Dermis microvascular lymphatic vessel endothelial cell (primary cell): ENCODE measurements at places on chromosomes 3 and 15. TPM values are rescaled to one million over a fixed set of nuclear protein-coding genes. Genes with fewer than 3 reads are reported as not detected.

The BCHE gene
- total RNA-seq, result 15.4 and 24.3 TPM in 2 replicates

The C3orf22 gene
- total RNA-seq, result not detected in 2 replicates

The PGBD4 gene
- total RNA-seq, result 0.64 and 1.1 TPM in 2 replicates

The CFAP100 gene
- not detected in 2 replicates for total RNA-seq

The PLA2G4D gene
- not detected in 2 replicates for total RNA-seq

The MYEF2 gene
- total RNA-seq, result 7.3 and 8.6 TPM in 2 replicates

The XXYLT1 gene
- total RNA-seq, result 19.0 and 26.9 TPM in 2 replicates

The CA12 gene
- 0.13 and 0.38 TPM in 2 replicates for total RNA-seq

The KIF7 gene
- 0.64 and 1.0 TPM in 2 replicates for total RNA-seq

The FES gene
- 52.5 and 55.7 TPM in 2 replicates for total RNA-seq

The APPL1 gene
- total RNA-seq, result 40.2 and 45.1 TPM in 2 replicates

The MCTP2 gene
- total RNA-seq, result 6.8 and 7.0 TPM in 2 replicates

The CFAP20DC gene
- 0.77 and 0.89 TPM in 2 replicates for total RNA-seq

The EPHB3 gene
- total RNA-seq, result 0.13 and 0.25 TPM in 2 replicates

The GHSR gene
- total RNA-seq, result not detected in 2 replicates

The SPINK8 gene
- total RNA-seq, result not detected in 2 replicates

The SAMMSON gene
- total RNA-seq, result not detected in 2 replicates

The TAGLN3 gene
- total RNA-seq, result not detected in 2 replicates

The CISH gene
- total RNA-seq, result 0.13 and 0.38 TPM in 2 replicates

The ZIC1 gene
- not detected in 2 replicates for total RNA-seq

The SEC61A1 gene
- 171 and 257 TPM in 2 replicates for total RNA-seq

The SLC27A2 gene
- 3.6 and 3.7 TPM in 2 replicates for total RNA-seq

The SNTN gene
- total RNA-seq, result not detected in 2 replicates

The GOLGA8N gene
- 0.39 and 1.0 TPM in 2 replicates for total RNA-seq

The SUCNR1 gene
- total RNA-seq, result not detected in 2 replicates

The FOXB1 gene
- not detected in 2 replicates for total RNA-seq

The GOLGA8G gene
- total RNA-seq, result not detected in 2 replicates

The SEMA3G gene
- 23.0 and 35.9 TPM in 2 replicates for total RNA-seq

The SLC26A6 gene
- total RNA-seq, result 11.0 and 12.5 TPM in 2 replicates

The CLRN1 gene
- not detected in 2 replicates for total RNA-seq

The ISL2 gene
- 0.63 and 0.90 TPM in 2 replicates for total RNA-seq

The PATL2 gene
- under 0.01 and 0.13 TPM in 2 replicates for total RNA-seq

The CIB1 gene
- total RNA-seq, result 40.1 and 47.3 TPM in 2 replicates

The PLAAT1 gene
- total RNA-seq, result 0.39 and 0.89 TPM in 2 replicates

The NPAP1 gene
- not detected in 2 replicates for total RNA-seq

The C15orf62 gene
- 0.13 and 0.39 TPM in 2 replicates for total RNA-seq

The FAM107A gene
- total RNA-seq, result 0.76 and 1.2 TPM in 2 replicates

The PPP1R14D gene
- not detected in 2 replicates for total RNA-seq

The AMIGO3 gene
- total RNA-seq, result not detected in 2 replicates

The STAC gene
- total RNA-seq, result 0.63 and 2.1 TPM in 2 replicates

The COL8A1 gene
- 98.6 and 175 TPM in 2 replicates for total RNA-seq

The ADAM10 gene
- 147 and 194 TPM in 2 replicates for total RNA-seq

The SLC2A2 gene
- total RNA-seq, result not detected in 2 replicates

The TOP2B gene
- total RNA-seq, result 60.1 and 68.4 TPM in 2 replicates

The UACA gene
- 125 and 203 TPM in 2 replicates for total RNA-seq

The ARNT2 gene
- total RNA-seq, result under 0.01 and 0.13 TPM in 2 replicates

The CLDN1 gene
- total RNA-seq, result 0.13 and 0.63 TPM in 2 replicates
